ENCODE measurements at places on chromosomes 2 and 18.

DNA sequence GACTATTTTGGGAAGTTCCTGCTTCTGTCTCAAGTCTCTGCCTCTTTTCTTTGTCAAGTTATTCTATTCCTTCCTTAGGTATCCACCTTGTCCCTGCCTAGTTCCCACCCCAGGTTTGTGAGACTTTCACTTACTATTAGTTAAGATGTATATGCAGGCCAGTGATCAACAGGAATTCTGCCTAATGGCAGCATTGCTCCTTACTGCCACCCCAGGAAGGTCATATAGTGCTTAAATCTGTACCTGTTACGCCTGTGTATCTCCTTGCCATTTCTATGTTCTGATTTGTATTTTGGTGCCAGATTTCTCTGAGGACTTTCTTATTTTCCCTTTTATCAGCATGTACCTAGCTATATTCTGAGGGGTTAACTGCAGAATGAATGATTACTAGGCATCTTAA, 746.0 kb upstream of the TMEFF2 start:
- no peak for DNase-seq

- peak; percentile 26 for DNase-seq
These were observed 22.8 kb downstream of the HPCAL1 start for GRCh38 chr2:10325278-10326145.

DNA sequence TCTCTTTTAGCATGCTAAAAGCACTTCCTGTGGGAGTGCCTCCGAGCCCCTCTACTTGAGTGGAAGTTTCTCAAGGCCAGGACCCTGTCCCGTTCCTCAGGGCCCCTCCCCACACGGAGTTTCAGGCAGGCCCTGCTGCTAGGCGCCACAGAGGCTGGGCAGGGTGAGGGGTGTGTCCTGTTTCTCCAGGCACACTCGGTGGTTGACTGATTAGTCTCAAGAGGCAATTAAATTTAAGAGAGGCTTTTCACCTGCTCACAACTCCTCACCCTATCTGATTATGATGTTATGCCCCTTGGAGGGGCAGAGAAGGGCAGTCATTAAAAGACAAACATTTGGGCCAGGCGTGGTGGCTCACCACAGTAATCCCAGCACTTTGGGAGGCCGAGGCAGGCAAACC, 160.8 kb upstream of the HAAO start:
- no peak for DNase-seq

DNA sequence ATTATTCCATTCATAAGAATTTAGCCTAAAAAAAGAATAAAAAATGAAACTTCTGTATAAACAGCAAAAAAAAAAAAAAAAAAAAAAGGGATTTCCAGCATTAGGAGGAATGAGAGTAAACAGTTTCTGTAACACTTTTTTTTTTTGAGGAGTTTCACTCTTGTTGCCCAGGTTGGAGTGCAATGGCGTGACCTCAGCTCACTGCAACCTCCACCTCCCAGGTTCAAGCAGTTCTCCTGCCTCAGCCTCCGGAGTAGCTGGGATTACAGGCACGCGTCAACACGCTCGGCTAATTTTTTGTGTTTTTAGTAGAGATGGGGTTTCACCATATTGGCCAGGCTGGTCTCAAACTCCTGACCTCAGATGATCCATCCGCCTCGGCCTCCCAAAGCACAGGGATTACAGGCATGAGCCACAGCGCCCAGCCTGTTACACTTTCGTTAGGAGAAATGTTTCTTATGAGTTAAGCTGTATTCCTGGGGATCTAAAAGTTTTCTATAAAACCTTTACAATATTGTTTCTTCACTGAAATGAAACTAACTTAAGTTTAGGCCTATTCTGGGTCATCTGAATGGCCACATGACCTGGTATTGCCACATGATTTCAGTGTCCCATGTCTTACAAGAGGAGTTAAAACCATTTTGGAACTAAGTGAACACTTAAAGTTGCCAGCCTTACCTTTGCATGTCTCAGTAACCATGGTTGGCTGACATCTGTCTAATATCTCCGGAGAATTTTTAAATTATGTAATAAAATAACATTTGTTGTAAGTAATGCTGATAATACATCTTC, 17.5 kb downstream of the SMAD2 start:
- no peak for DNase-seq

DNA sequence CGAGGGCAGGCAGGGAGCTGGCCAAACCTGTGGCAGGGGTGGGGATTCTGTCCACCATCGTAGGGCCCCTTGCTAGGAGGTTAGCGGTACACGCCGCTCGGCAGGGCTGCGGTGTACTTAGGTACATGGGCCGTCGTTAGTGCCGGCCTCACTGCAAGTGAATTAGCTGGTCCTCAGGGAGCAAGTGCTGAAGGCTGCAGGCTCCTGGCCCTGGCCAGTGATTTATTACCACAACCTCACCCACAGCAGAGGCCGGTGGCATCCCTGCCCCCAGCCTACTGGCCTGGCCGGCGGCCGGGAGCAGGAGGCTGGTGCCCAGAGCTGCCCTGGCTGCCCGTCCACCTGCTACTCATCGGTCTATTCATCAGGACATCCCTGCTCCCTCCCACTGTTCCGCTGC, 19.6 kb upstream of the PTMA start:
- DNase-seq: no peak

- no peak for DNase-seq
These were observed 85.2 kb downstream of the EML4 start for GRCh38 chr2:42254186-42254895.

DNA sequence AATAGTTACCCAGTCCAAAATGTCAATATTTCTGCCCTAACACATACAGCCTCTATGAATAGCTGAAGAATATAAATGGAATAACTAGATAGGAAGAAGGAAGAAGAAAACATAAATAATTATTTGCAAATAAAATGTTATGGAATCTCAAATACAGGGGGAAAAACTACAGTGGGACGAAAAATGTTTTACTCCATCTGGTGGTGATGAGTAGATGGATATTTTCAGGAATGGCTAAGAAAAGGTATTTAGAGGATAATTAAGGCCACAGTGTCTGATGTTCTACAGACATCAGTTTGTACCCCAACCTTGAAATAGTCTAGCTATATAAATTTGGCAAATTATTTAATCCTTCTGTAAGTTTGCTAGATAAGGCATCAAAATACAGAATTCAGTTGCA, 178.1 kb upstream of the FSHR start:
- no peak for DNase-seq

- DNase-seq: peak; percentile 72
These were observed 144.2 kb downstream of the TGIF1 start for GRCh38 chr18:3593904-3594759.

GRCh38 chr18:12769644-12770440, 67.0 kb downstream of the PSMG2 start:
- DNase-seq: no peak

- no peak for DNase-seq
These were observed 32.0 kb upstream of the NYAP2 start for GRCh38 chr2:225367482-225367881.

DNA sequence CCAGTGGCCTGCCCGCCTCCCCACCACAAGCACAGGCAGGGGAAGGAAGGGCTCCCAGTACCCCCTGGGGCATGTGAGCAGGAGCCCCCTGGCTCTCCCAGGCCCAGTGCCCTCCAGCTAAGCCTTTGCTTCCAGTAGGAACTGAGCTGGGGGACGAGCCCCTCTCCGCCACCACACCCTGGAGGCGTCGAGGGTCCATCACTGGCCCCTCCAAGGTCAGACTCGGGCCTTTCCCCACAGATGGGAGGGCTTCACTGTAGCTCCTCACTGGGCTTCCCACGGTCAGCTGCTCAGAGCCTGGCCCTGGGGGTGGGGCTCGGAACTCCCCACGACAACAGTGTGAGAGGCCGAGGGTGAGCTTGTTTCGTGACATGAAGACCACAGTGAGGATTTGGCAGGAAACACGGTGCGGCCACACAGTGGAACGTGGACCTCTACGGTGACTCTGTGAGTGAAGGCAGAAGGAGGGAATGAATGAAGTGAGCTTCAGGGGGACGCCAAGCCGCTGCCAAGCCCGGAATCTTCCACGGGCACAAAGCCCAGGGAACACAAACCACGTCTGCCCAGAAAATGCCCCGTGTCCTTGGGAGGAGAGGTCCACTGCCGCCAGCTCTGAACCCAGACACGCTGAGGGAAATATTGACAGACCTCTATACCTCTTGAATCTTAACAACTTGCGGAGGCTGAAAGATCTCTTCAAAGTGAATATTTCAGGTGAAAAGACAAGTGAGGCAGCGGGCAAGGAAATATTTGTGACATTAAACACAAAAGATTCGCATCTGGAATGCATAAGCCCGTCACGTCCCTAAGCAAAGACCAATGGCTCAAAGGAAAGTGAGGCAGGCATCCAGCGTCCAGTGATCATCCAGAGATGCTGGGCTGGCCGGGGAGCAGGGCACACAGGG, 144.8 kb upstream of the GPC1 start:
- no peak for DNase-seq

DNA sequence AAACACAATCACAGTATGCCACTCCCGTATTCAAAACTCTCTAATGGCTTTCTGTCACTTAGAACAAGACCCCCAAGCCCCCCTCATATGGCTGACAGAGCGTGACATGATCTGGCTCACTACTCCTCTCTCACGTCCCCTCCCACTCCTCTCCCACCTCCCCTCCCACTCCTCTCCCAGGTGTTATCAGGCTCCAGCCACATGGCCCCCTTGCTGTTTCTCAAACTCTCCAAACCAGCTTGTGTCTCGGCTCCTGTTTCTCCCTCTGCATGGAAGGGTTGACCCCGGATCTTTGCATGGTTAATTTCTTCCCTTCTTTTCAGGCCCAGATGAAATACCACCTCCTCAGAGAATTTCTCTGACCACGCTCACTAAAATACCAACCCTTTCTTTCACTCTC, 180.8 kb downstream of the SLC8A1 start:
- no peak for DNase-seq

DNA sequence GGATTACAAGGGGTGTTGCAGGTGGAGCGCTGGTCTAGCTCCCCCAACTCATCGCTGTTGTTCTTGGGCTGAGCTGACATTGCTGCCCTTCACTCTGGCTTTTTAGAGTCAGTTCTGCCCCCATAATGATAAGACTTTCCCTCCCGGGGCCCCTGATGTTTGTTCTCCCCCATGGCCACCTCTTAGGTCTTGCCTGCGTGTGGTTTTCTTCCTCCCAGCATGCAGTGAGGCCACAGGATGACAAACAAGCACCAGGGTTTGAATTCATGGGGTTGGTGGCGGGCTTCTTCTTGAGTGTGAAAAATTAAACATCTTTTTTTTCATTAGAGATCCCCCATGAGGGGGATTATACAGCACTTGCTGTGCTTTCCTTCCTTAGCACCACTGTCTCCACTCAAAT, 74.1 kb downstream of the CTAGE1 start:
- no peak for DNase-seq

DNA sequence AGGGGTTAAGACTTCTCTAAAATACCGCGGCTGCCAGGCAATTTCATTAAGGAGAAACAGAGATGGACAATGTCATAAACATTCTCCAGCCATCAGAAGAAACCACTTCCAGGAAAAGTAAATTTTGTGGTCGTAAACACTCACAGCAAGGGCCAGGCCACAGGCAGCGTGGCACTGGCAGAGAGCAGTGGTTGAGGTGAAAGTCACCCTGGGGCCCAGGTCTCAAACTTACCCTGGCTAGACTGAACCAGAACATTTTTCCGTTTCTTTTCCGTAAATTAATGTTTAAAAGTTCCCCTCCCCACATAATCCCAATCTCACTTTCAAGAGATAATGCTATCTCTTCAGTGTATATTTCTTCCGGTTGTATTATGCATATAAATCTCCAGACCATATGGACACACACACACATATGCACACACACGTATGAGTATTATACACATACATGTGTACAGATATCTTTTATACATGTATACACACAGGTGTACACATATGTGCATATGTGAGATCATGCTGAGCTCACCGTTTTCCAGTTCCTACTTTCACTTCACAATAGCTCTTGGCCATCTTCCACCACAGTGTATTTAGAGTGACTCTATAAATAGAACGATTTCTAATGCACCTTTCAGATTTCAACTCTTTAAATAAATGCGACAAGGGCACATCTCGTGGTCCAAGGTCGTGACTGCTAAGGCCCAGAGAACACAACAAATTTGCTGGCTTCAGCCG, 90.1 kb downstream of the MALT1 start:
- DNase-seq: no peak

DNA sequence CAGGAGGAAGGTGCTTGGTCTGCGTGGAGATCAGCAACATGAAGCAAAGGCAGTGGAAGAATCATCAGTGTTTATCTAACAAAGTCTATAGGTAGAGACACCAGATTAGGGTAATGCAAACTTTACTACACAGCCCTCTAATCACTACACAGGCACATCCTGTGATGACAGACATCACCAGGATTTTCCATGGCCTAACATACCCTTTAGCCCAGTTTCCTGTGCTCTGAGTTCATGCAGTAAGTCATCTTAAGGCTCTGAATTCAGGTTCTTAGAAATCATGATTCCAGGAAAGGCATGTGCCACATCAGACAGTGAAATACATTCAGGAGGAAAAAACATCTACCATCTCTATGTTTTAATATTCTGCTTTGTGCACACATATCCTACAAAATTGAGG, 708.5 kb upstream of the SLC8A1 start:
- DNase-seq: no peak

DNA sequence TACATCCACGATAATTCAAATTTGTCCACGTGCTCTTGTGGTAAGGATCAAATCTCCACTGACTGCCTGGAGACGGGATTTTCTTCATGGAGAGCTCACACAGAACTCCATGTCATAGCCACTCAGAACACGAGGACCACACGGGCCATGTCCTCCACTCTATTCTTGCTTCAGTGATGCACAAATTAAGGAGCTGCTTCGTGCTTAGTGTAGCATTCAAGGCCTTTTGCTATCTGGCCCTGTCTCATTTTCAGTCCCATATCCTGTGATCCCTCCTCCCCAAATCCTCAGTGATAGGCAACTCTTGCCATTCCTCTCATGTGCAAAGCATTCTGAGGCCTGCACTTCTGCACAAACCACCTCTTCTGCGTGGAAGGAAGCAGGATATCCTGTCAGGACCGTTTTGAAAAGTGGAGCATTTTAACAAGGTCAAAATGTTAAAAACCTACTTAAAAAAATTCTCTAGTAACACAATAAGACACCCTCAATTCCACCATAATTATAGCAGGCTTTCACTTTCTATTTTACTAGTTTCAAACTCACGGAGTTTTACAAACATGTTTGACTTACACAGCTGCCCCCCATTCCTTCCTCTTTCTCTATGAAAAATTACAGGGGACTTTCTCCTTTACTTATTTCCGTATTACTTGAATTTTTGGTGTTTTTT, 35.2 kb downstream of the ST3GAL5 start:
- no peak for DNase-seq

GRCh38 chr2:64013053-64013452, 6.2 kb downstream of the VPS54 start:
- no peak for DNase-seq

GRCh38 chr2:46349115-46349547, 51.9 kb downstream of the EPAS1 start:
- DNase-seq: no peak
